ENCODE measurements at places on chromosomes 13 and 19.

DNA sequence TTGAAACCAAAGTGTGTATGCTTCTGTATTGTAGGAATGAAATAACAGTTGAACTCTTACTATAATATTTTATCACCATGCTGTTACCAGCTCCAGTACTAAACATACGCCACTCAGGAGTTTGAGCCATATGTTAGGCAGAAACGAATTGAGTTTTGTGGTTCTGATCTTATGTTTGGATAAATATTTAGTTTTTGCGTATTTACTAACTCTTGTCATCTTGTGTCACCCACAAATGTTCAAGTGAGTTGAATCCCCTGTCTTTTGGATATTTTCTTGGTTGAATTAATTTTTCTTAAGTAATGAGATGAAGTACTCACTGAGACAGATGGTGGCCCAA is 1.5 kb downstream of the FNDC3A start:
- no peak for DNase-seq

GRCh38 chr19:42284591-42285341 is 15.7 kb downstream of the CIC start:
- peak; percentile 17 for DNase-seq

GRCh38 chr13:40920826-40921225 is 98.3 kb downstream of the ELF1 start:
- no peak for DNase-seq

GRCh38 chr19:12797141-12797587 is 4.4 kb downstream of the PRDX2 start:
- no peak for DNase-seq

DNA sequence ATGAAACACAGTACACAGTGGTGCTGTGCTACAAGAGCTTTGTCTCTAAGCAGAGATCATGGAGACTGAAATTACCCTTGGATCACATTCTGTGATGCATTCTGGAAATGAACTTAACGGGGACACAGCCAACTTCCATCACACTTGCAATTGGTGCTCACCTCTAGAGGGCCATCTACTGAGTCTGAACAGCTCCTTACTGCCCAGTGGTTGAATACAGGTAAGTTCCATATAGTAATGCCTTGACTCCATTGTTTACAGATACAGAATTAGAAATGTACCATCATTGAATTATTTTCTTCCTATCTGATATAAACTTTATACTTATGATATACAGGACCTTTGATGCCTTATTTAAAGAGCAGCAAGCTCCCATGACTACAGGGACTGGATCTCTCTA is 686.4 kb downstream of the PCDH9 start:
- no peak for DNase-seq

DNA sequence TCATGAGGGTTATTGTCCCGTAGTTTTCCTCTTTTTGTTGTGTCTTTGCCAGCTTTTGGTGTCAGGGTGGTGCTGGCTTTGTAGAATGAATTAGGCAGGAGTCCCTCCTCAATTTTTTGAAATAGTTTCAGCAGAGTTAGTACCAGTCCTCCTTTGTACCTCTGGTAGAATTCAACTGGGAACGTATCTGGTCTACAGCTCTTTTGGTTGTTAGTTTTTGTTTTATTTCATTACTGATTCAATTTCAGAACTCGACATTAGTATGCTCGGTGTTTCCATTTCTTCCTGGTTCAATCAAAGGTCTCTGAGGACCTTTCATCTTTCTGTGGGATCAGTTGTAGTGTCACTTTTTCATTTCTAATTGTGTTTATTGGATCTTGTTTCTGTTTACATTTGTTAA is 1237.0 kb upstream of the PCDH9 start:
- DNase-seq: no peak

DNA sequence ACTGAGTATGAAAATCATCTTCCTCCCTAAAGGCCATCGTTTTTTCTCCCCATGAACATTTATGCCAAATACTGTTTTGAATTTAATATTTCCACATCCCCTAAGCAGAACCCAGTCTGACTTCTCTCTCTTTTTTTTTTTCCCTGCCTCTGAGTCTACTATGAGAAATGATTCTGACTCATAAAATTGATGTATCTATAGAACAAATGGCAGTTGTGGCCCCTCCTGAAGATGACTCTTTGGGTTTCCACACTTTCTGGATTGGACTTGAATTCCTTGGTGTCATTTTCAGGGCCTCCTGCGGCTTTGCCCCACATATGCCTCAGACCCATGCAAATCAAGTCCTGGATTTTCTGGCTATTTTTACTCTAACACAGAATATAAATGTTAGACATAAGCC is 22.7 kb upstream of the NAXD start:
- DNase-seq: no peak

DNA sequence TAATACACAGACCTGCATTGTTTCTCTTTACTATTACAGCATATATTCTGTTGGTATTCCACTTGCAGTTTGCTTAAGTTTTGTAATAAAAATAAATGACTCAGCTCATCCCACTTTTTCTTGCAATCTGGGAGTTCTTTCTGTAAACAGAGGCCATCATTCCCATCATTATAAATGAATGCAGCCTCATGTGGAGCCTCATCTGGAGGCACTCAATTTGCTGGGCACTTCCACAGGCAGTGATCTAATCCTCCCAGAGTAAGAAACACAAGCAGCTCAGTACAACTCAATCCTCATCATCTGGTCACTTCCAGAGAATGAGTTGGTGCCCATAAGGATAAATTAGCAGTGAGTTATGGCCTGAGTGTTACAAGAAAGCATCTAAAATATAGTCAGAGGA is 2801.9 kb downstream of the PCDH9 start:
- no peak for DNase-seq

DNA sequence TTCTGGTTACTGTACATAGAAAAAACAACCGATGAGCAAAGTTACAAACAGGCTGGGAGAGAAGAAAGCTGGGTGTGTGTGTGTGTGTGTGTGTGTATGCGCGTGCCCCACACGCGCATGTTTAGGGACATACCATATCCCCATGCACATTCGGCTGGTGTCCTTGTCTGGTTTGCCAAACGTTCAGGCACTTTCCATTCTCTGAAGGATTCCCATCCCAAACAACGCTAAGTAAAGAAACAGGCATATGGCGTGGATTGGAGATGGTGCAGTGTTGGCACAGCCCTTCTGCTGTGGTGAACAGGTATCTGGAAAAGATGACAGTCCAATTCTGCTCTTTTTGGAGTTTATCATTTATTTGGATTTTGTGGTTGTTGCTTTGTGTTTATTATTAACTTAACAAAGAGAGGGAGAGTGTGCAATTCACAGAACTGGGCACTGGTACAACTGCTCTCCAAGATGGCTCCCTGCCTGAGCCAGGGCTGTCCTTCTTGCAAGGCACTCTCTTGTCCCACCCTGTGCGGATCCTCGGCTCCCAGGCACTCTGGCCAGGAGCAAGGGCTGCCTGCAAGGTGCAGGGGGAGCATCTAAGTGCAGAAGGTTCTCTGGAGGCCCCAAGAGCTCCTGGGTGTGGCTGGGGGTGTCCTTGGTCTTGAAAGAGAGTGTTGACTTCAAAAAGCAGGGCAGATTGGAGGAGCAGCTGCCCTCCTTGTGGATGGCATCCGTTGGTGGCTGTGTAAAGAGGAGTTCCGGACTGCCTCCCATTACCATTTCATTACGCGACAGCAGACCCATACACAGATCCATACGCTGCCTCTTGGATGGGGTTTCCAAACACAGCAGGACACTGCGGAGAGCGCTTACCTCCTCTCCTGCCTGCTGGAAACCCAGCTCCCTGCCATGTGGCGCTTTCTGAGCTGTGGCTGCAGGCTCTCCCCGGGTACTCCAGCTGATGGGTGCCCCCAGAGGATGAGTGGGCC is 263.1 kb downstream of the ZNF536 start:
- no peak for DNase-seq

GRCh38 chr19:8334458-8335342 is 8.4 kb downstream of the KANK3 start:
- DNase-seq: peak; percentile 73

GRCh38 chr19:5690955-5691821 is 1.1 kb downstream of the RPL36 start:
- peak; percentile 51 for DNase-seq

GRCh38 chr13:74770361-74770760 is 636.2 kb upstream of the KLF12 start:
- no peak for DNase-seq

- no peak for DNase-seq
These were observed 25.7 kb upstream of the VSTM2B start for GRCh38 chr19:29499921-29500590.

GRCh38 chr19:39951686-39952085 is 17.3 kb upstream of the FCGBP start:
- DNase-seq: no peak

DNA sequence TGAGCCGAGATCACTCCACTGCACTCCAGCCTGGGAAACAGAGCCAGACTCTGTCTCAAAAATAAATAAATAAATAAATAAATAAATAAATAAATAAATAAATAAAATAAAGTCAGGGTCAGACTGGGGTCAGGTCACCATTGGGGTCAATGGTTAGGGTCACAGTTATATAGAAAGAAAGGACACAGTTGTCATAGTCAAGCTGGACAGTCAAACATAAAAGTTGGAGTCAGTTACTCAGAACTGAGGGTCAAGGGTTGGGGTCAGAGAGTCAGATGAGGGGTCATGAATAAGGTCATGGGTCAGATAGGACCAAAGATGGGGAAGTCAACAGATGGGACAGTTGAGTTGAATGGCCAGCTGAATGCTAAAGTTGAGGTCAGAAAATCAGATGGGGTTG is 16.7 kb upstream of the EPOR start:
- DNase-seq: no peak

DNA sequence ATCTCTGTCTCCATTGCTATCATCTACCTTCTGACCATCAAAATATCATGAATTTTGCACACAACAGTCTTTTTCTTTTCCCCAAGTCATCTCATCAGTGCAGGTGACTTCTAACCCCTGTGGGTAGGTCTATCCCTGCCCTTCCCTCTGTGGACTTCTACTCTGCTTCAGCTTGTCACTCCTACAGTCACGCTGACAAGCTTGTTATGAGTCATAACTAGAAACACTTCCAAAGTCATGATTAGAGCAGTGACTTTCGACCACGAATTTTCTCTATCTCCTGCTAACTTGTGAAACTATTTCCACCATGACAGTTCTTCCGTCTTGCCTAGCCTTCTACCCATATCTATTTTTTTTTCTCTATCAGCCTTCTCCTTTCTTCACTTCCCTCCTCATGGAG is 343.7 kb upstream of the ARGLU1 start:
- no peak for DNase-seq

- DNase-seq: peak; percentile 64
These were observed 12.9 kb downstream of the CFD start for GRCh38 chr19:872266-872951.

- no peak for DNase-seq
These were observed 69.5 kb downstream of the LATS2 start for GRCh38 chr13:20991741-20992520.

Data from BE2C (cell line).